ENCODE measurements at places on chromosomes 5 and 9.

- no peak for DNase-seq
Observed at GRCh38 chr5:38686658-38687057, 130.2 kb upstream of the LIFR start.

DNA sequence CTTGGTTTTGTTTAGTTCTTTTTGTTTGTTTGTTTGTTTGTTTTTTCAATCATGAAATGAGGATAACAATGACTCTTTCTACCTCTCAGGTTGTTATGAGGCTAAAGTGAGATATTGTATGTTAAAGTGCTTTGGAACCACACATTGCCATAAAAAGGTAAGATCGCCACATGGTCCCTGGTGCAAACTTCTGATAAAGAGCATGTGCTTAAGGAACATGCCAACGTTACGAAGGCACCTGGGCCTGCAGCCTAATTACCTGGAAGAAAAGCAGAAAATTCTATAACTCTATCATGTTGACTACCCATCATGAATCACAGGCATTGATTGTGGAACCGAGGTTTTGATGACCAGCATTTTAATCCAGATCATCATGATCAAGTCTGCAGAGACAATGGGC, 151.8 kb downstream of the DROSHA start:
- no peak for DNase-seq

- no peak for DNase-seq
Observed at GRCh38 chr5:172452398-172453205, 1.7 kb downstream of the SH3PXD2B start.

GRCh38 chr5:124990723-124991122, 244.3 kb upstream of the ZNF608 start:
- DNase-seq = no peak

- DNase-seq = no peak
Observed at GRCh38 chr9:103997856-103998370, 96.2 kb upstream of the SMC2 start.

- no peak for DNase-seq
Observed at GRCh38 chr9:3137347-3137695, 293.4 kb upstream of the PUM3 start.

GRCh38 chr5:148938522-148938882, 112.1 kb downstream of the ADRB2 start:
- no peak for DNase-seq

DNA sequence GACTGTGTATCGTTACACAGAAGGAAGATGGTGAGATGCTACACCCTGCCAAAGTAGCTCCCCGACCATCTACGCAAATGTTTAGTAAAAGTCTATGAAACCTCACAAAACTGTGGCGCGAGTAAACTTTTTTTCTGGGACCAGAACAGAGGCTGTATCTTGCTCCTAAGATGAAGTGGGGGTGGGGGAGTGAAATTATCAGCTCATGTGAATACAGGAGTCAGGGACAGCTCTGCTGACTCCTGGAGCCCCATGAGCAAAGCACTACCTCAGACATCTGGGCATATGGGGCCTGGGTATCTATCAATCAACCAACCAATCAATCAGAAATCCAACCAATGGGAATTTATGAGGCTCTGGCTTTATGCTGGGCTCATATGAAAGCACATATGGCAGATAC, 138.6 kb upstream of the RANBP3L start:
- DNase-seq = no peak

DNA sequence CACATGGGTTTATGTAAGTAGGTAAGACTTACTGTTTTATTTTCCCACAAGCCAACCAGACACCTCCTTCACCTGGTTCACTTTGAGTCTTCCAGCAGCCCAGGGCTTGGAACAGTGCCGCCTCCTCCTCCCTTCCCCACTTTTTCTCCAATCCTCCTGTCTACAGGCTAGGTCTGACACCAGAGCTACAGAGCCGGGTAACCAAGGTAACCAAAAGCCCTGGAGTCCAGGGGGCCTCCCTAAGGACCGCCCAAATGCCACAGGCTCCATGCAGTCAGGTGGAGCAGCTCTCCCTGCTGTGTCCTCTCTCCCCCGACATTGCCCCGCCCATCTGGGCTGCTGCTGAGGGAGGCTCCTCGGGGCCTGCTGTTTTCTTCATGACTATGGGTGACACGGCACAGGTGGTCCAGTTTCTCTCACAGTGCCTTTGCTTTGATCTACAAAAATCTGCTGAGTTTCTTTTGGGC, 138.0 kb upstream of the EFNA5 start:
- no peak for DNase-seq

DNA sequence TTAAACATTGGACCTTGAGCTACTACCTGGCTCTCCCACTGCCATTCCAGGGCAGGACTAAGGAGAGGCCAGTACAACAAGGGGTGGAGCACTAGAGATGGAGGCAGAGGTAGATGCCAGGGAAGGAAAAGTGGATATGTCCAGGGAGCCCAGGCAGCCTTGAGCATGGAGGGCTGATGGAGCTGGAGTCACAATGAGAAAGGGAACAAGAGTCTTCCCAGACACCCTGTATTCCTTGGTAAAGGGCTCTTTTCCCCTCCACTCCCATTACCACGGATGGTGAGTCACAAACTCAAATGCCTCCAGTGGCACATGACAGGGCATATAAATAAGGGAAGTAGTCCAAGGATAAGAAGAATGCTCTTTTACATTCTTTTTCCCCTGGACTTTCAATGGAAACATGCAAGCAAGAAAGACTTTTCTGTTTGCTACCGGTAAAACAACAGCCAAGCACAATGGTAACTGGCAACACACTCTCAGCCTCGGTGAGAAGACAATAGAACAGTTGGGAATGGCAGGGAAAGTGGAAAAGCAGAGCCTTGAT, 16.7 kb downstream of the ERAP1 start:
- no peak for DNase-seq

GRCh38 chr5:27810458-27810857, 772.1 kb upstream of the CDH9 start:
- no peak for DNase-seq

- DNase-seq = no peak
Observed at GRCh38 chr5:106474066-106474465, 1196.7 kb downstream of the EFNA5 start.

- DNase-seq = no peak
Observed at GRCh38 chr5:179817890-179818745, 2.6 kb upstream of the SQSTM1 start.

DNA sequence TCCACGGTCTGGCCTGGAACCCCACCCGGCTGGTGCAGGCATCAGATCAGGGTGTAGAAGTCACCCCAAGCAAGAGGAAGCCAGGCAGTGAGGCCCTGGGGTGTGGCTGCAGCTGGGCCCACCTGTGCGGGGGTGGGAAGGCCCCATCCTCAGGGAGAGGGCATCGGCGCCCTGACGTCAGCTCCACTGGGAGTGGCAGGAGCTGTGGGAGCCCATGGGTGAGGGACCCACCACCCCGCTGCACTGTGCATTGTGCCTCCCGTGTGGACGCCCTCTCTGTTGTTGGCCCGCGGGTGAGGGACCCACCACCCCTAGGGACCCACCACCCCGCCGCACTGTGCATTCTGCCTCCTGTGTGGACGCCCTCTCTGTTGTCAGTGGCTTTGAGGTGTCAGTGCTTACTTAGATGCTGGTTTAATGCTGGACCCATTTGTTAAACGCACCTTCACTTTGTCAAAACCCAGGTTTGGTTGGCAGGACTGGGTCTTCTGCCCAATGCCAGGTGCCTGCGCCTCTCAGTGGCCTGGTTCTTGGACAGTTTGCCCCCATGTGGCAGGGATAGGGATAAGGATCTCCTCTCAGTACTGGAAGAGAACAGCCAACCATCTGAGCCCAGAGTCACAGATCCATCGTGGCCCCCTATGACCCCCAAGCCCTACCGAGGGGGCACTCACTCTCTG, 6.9 kb upstream of the EXOC3 start:
- no peak for DNase-seq

- DNase-seq = no peak
Observed at GRCh38 chr5:10455277-10455670, 13.6 kb downstream of the ROPN1L start.

DNA sequence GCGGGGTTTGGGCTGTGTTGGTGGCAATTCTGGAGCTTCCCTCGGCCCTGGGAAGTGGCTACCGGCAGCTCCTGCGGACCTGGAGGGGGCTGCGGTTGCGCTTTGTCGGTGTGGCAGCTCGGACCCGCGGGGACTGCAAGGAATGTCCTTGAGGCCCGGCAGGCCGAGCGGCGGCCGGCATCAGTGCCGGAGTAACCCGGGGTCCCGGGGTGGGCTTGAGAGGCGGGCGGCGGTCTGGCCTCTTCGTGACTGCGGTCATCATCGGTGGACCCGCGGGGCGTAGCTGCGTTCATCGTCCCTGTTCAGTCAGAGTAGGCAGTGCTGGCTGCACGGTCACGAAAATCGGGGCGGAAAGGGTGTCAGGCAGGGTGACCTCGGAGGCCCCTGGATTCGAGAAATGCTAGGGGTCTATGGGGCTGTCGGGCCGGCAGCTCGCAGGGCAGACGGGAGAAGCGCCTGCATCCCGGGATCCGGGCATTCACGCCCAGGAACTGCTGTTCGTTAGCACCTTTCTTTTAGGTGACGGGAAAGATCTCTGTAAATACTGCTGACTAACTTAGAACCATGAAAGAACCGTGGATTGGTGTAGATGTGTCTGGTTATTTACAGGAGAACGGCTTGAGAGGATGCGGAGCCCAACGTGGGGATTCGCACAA, 474 bp downstream of the HMGCR start:
- DNase-seq = no peak

DNA sequence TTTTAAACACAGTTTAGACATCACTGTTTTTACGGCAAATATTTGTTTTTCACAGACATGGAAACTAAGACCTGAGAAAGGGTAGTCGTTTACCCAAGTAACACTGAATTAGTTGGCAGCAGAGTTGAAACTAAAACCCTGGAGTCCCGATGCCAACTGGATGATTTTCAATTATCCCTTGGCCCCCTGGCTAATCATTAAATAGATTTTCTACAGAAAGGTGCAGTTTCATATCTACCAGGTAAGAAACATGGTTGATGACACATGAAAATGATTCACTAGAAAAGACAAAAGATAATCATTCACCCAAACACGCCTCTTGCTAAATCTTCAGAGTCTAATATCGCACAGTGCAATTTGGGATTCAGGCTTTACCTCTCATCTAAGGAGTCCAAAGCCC, 136.9 kb downstream of the SEMA5A start:
- DNase-seq = no peak

GRCh38 chr9:71479621-71480020, 288.7 kb downstream of the CEMIP2 start:
- no peak for DNase-seq

- no peak for DNase-seq
Observed at GRCh38 chr5:44387921-44388320, 1.3 kb downstream of the FGF10 start.

GRCh38 chr5:45189042-45189441, 380.3 kb downstream of the MRPS30 start:
- no peak for DNase-seq

GRCh38 chr5:62465985-62466925, 53.7 kb downstream of the IPO11 start:
- DNase-seq = no peak

- no peak for DNase-seq
Observed at GRCh38 chr9:115665519-115665918, 488.1 kb upstream of the PAPPA start.

- peak; percentile 96 for DNase-seq
Observed at GRCh38 chr5:181260720-181261319, at the start of gene TRIM52. TSS of gene TRIM52 (minus strand) at chr5:181261143. CDS start at chr5:181260813, 330 bp downstream.

GRCh38 chr9:133563291-133563796, 28.8 kb downstream of the ADAMTSL2 start:
- peak; percentile 79 for DNase-seq

DNA sequence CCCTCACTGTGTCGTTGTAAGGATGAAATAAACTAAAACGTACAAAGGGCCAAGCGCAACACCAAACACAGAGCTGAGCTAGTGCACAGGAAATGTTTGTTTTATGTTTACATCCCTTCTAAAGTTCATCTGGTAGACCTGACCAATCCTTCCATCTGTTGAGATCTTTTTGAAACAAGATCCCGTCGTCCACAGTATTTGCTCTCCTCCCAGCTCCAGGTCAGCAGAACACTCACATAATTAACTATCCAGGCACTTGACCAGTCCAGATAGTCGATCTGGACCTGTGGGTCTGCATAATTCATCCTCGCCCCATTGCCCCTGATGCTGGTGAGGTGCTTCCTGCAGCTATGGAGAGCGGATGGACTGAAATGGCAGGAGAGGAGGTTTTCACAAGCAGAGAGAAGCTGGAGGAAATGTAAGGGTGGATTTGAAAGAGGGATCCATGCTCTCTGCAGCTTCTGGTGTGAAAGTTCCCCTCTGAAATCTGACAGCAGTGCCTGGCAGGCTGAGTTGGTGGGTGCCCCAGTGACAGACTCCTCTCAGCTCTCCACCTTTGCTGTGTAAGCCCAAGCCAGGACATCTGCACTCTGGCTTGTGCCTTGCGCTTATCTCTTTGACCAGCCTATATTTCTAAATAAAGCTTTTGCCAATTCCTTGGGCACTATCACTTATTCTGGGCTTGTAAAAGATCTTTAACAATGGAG, 102.4 kb downstream of the TTLL11 start:
- no peak for DNase-seq

DNA sequence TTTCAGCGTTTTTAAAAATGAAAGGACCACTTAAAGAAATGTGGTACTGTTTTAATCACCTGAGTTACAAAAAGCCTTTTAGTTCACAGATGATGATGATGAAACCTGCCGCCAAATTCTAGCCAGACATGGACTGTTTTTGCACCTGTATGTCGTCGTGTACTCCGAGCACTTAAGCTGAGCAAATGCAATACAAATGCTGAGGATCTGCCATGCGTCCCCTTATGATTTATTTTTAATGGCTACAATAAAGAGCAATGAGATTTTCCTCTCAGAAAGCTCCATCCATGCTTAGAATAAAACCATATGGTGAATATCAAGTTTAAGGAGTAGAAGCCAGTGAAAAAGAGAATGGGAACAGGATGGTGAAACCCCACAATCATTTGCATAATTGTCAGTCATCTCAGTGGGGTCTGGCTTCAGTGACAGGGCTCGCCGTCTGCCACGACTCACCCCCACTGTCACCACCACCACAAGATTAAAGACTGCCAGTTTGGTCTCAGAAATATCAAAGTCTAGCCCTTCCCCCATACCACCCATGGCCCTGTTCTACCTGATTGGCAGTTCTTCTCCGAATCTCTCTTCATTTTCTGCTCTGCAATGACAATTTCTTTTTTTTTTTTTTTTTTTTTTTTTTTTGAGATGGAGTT, 159.9 kb downstream of the GOLPH3 start:
- no peak for DNase-seq

GRCh38 chr9:126818482-126818881, 13.6 kb downstream of the ZBTB43 start:
- no peak for DNase-seq

- DNase-seq = no peak
Observed at GRCh38 chr5:169162407-169162806, 138.5 kb downstream of the SLIT3 start.

- DNase-seq = peak; percentile 20
Observed at GRCh38 chr5:106875591-106876297, 795.0 kb downstream of the EFNA5 start.

GRCh38 chr9:13461414-13461991, 182.0 kb upstream of the MPDZ start:
- DNase-seq = no peak

- no peak for DNase-seq
Observed at GRCh38 chr9:106752581-106752980, 110.4 kb upstream of the ZNF462 start.

- peak; percentile 43 for DNase-seq
Observed at GRCh38 chr5:156677963-156678362, 172.1 kb upstream of the PPP1R2B start.
